NCI-H1436 (cell line): ENCODE measurements at places on chromosomes 11 and 22.
A peak's percentile ranks its signal among the peaks of the same experiment; 100 is the strongest.

- DNase-seq: no peak
Observed at GRCh38 chr11:33197915-33198727, 36.8 kb upstream of the CSTF3 start.

DNA sequence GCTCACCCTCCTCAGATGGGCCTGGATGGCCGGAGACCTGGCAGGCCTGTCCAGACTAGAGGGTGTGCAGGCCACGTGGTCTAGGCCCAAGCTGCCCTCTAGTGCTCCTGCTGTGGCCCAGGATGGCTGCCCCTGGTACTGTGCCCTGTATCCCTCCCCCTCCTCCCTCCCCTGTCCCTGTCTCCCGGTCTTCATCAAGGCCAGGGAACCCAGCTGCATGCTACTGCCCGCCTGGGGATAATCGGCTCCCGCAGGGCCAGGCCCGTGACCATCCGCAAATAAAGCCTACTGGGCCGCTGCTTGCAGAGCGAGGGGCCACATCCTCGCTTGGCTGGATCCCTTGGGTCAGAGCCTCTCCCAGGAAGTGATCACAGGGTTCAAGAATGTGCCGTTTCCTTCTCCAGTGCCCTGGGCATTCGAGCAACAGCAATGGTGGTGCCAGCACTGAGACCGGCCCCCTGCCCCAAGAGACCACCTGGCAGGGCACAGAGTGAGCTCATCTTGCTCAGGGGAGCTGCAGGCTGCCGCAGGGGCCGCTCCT lies 51.1 kb downstream of the WNT7B start:
- DNase-seq: no peak

DNA sequence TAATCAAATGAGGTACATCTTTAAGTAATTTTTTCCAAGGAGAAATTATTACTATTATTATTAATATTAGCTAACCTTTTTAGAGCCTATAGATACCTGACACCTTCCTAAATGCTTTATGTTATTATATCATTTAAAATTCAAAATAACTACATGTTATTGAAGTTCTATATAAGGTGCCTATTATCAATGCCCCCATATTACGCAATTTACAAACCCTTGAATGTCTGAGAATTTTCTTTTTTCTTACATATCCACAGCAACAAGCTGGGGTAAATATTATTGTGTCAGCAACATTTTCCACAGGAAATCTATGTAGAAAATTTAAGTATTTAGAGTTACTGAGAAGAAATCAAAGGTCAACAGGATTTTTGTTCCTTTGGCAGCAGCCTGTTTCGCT lies 327.3 kb downstream of the NXPE2 start:
- DNase-seq: no peak

DNA sequence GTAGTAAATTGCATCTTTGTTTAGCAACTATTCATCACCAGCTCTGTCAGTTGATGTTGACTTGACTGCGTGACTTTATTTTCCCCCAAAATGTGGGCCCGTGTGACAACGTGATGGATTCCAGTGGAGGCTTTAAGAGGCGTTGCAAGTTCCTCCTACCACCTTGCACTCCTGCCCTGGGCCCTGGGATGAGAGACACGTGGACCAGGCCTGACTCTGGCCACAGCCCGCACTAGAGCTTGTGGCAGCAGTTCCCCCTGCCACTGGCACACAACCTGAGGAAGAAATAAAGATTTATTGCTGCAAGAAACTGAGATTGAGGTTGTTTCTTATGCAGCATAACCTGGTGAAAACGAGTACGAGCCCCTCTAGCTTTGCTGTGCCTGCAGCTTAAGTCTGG lies 31.9 kb downstream of the RASD2 start:
- no peak for DNase-seq

DNA sequence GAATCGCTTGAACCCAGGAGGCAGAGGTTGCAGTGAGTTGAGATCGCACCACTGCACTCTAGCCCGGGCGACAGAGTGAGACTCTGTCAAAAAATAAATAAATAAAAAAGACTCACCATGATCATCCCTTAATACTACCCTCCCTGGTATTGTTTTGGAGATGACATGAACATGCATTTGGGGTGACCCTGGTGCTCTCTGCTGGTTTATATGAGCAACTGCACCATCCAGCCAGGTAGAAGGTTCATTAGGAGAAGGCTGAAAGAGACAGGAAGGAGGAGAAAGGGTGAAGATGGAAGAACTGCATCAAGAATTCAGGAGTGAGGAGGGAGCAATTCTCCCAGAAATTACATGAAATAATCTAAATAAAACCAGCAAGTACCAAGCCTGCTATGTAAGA lies 37.8 kb downstream of the SLC5A1 start:
- peak; percentile 38 for DNase-seq

- peak; percentile 78 for DNase-seq
Observed at GRCh38 chr22:42317691-42318547, 47.5 kb upstream of the TCF20 start.

- no peak for DNase-seq
Observed at GRCh38 chr11:109993786-109994185, 99.4 kb upstream of the ZC3H12C start.

DNA sequence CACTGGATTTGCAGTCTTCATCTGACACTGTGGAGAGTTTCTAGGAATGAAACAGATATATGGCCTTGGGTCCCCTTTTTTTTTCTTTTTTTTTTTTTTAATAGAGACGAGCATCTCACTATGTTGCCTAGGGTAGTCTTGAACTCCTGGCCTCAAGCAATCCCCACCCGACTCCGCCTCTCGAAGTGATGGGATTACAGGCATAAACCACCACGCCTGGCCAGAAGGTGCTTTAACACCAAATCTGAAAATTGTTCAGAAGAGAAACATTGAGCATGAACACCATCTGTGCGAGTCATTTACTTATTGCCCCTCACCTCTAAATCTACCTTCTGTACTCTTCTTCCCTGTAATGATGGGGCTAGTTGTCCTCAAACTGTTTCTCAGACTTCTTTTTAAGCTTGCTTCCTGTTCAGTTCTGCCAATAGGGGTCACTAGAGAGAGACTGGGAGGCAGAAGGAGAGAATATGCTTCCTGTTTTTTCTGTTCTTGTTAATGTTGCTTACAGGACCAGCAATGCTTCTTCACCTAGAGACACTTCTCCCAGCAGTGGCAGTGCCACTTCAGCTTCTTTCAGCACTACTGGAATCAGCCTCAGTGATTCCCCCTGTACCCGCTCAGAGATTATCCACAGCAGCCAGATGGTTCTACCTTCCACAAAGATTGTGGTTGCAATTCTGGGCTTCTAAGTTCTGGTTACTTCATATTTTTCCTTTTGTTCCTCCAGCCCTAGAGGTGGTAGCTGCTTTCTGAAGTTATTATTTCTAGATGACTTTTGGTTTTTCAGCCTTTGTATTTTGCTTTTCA lies 20.8 kb upstream of the ZBED5 start:
- peak; percentile 38 for DNase-seq

DNA sequence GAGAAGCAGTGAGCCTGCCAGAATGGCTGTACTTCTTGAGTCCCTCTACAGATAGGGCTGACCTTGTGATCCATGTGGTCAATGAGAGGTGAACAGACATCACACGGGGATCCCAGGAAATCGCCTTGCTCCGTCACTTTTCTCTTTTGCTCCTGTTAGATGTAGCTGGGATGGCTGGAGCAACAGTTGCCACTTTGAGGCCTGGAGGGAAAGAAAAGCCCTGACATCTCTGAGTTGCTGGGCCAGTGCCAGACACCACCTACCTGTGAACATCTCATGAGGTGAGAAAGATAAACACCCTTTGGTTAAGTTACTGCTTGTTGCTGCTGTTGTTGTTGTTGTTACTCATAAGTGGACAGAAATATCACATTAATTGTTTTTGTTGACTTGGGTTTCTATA lies 840.3 kb downstream of the TBC1D22A start:
- no peak for DNase-seq

DNA sequence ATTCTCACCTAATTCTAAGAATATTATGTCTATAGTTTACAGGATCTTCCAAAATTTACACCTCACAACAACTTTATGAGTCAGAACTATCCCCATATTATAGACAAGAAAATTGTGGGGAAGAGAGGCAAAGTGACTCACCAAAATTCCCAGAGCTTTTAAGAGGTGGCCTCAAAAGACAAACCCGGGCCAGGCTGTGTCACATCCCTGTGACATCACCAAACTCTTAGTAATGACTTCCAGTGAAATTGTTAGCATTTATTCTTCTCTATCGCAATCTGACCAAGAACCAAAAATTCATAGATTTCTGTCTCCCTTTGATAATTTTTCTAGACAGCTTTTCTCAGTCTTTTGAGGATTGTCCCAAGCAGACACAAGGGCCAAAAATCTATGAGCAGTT lies 134.3 kb downstream of the SNX19 start:
- no peak for DNase-seq

DNA sequence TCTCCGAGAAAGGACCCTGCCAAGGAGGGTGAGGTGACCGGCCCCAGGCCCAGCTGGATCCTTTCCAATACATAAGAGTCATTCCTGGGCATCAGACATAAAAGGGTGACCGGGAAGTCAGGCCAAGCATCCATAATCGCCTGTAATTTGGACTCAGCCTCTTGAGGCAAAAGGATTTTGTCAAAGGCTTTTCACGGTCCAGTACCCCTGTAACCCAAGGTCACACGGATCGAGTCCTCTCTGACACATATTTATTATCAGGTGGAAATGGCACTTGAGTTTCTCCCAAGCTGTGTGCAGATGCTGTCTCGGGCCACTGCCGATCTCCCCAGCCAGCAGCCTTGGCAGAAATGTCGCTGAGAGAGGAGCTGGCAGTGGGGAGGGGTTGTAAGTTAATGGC lies 556.5 kb downstream of the MN1 start:
- no peak for DNase-seq

DNA sequence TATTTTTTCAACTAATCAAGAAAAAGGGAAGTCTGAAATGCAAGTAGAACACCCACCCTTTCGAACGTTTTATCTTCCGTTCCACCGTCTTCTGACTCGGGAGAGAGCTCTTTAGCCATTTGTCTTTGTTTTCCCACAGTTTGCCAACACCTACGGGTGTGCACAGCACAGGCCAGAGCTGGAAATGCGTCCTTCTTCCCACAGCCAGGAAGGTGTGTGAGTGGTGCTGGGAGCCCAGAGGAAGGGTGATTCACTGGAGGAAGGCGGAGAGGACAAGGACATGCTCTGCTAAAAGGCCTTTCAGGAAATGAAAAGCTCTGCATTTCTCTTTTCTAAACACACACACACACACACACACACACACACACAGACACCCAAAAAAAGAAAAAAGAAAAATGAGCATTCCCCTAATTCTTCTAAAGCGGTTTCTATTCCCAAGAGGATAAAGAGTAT lies 18.5 kb downstream of the ENDOD1 start:
- DNase-seq: no peak

- DNase-seq: peak; percentile 41
Observed at GRCh38 chr11:8071616-8072581, 9.1 kb upstream of the TUB start.

GRCh38 chr11:20070459-20070858 lies 89.8 kb downstream of the DBX1 start:
- no peak for DNase-seq

DNA sequence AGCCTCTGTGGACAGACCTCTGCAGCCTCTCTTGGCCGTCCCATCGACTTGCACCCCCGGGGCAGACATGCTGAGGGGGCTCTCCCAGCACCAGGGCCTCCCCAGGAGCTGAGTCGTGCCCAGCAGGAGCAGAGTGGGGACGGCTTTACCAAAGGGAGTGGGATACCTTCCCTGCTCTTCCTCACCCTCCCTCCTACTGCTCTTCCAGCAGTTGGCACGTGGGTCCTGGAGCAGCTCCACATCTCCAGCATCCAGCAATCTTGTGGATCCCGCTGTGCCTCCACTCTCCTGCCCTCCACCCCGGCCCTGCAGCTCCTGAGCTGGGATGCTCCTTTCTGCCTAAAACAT lies 854.0 kb downstream of the BRD1 start:
- DNase-seq: no peak

- DNase-seq: no peak
Observed at GRCh38 chr11:107598225-107599139, 7.5 kb downstream of the ELMOD1 start.

DNA sequence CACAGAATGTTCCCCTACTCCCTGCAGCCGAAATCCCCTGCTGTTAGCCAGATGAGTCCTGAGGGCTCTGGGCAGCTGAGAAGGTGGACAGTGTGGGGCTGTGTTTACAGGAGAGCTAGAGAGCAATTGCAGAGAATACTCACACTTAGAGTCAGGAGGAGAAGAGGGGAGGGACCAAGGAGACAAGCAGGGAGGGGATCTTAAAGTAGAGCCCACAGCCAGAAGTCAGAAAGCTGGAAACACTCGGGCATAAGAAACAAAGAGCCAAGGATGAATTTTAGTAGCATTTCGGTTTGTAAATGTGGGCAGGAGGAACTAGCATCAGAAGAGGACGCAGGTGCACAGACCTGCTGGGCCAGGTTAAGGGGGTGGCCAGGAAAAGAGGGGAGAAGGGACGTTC lies 1435.9 kb downstream of the BRD1 start:
- DNase-seq: no peak

GRCh38 chr22:34414467-34415440 lies 494.5 kb upstream of the LARGE1 start:
- DNase-seq: peak; percentile 19

DNA sequence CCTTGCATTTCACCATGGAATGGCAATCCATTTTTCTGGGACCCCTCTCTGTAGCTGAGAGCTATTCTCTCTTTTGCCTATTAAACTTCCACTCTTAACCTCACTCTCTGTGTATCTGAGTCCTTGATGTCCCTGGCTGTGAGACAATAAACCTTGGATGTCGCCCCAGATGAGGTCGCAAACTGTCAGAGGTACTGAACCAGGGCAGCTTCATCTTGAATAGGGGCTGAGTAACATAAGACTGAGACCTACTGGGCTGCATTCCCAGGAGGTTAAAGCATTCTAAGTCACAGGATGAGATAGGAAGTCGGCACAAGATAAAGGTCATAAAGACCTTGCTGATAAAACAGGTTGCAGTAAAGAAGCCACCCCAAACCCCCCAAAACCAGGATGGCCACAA lies 68.0 kb downstream of the RSF1 start:
- no peak for DNase-seq

DNA sequence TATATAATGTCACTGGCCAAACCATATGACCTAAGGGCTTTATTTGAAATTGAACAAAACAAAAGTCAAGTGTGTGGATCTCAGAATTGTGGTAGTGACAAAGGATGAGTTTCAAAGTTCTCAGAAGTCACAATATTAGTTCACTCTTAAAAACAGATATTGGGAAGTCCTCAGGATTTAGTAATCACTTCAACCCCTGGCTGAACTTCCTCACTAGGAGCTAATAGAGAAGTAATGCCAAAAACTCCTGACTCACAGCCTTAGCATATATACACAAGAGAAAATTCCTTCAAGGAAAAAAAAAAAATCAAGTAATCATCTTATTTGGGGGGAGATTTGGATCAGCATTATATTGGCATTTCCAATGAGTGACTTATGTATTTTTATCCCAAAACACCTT lies 75.6 kb upstream of the APOA1 start:
- DNase-seq: no peak
